Effector CD4-positive, alpha-beta T cell (primary cell): ENCODE measurements at places on chromosomes 13 and 19.
A peak's percentile ranks its signal among the peaks of the same experiment; 100 is the strongest.

DNA sequence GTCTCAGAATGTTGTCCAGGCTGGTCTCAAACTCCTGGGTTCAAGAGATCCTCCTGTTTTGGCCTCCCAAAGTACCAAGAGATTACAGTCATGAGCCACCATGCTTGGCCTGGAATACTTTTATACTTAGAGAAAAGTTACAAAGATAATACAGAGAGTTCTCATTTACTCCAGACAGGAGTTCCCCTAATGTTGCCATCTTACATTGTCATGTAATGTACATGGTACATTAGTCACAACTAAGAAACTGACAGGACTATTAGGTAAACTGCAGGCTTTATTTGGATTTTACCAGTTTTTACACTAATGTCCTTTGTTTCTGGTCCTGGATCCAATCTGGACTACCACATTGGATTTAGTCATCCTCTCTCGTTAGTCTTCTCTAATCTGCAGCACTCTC, 2.3 kb upstream of the C19orf84 start:
- no peak for DNase-seq

DNA sequence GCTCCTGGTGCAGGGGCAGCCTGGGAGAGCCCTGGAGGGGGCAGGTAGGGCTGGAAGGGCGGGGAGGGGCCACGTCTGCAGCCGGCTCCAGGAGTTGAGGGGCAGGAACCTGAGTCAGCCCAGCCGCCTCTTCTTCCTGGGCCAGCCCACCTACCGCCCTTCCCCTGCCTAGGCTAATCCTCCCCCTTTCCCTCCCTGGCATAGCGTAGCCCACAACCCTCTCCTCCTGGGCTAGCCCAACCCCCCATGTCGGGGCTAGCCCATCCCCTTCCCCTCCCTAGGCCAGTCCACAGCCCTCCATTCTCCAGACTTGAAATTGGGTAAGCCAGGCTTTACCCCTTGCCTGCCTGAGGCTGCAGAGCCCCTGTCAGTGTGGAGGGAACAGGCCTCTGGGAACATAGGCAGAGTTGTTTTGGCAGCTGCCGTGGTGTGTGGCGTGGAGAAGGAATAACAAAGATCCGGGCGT, 20.6 kb upstream of the WDR18 start:
- no peak for DNase-seq

DNA sequence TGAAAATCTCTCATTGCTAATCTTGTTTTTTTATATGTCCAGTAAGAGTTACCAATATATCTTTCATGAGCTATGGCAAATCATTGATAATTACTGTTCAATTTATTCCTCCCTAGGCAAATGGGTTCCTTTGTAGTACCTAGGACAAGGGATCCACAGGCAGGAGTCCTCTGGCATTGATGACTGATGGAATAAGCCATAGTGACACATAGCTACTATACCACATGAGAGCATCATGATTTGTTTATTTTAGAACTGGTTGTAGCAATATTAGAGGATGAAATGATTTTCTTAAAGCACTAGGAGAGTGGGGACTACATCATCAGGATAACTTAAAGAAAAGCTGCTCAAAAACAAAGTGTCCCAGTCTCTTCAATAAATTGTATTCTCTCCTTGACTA, 21.7 kb upstream of the MAB21L1 start:
- no peak for DNase-seq

- DNase-seq, result no peak
Observed at GRCh38 chr13:90510319-90510718, 837.2 kb upstream of the MIR17HG start.

DNA sequence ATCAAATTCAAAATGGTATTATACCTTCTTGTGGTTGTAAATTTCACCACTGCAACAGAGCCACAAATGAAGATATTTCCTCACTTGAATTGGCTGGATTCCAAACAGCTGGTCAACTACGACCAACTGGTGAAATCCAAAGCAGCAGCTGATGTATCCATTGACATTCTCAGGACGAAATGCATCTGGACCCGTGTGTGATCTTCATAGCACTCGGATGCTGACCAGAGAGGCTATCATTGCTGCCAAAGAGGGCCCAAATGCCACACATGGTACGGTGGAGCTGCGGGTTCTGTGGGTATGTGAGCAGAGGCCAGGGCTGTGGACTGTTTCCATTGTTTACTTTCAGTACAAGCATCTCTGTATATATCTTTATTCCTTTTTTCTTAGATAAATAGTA, 25.6 kb upstream of the PCCA start:
- DNase-seq, result no peak

DNA sequence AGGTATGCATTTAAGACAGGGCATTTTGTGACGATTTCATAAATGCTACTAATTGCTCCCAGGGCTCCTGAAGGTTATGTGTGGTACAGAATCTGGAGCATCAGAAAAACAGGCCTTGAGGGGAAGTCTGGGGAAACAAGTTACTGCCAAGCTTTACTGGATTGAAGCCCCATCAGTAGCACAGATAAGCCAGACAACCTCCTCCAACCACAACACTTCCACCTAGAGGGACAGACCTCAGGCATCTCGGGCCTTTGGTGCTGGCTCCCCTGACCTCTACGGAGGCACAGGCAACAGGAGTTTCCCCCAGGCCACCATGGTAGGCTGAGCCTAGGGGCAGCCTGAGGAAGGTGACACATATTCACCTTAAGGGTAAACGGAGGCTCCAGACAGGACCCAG, 54.1 kb downstream of the ABCC4 start:
- no peak for DNase-seq

- no peak for DNase-seq
Observed at GRCh38 chr13:57787058-57787791, 155.7 kb downstream of the PCDH17 start.

DNA sequence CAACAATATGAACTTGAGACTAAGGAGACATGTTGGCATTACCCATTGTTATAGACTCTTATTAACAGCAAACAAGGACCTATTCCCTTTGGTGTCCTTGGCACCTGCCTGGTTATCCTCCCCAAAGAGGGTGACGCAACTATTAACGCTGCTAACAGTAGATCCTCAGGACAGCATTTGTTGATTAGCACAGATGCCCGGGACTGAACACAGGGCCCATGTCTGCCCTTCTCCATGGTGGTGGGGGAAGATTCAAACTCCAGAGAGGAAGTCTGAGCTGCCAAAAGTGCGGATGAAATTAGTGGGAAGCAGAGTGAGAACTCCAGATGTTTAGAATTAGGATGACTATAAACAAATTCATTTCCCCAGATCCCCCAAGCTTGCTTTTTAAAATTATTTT, 101.2 kb upstream of the RAP2A start:
- DNase-seq, result no peak

DNA sequence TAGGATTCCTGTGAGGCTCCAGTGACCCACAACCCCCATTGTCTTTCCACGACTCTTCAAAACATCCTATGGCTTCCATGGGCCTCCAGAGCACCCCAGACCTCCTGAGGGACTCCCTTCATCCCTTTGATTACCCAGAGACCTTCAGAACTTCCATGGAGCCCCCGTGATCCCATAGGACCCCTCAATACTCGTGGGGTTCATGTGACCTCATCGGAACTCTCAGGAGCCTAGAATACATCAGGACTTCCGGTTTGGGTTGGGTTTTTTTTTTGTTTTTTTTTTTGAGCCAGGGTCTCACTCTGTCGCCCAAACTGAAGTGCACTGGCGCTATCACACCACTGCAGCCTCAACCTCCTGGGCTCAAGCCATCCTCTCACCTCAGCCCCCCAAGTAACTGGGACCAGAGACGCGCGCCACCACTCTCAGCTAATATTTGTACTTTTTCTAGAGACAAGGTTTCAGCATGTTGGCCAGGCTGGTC, 774 bp downstream of the ALDH16A1 start:
- DNase-seq, result no peak

- DNase-seq, result no peak
Observed at GRCh38 chr13:111278258-111278657, 42.2 kb upstream of the TEX29 start.

DNA sequence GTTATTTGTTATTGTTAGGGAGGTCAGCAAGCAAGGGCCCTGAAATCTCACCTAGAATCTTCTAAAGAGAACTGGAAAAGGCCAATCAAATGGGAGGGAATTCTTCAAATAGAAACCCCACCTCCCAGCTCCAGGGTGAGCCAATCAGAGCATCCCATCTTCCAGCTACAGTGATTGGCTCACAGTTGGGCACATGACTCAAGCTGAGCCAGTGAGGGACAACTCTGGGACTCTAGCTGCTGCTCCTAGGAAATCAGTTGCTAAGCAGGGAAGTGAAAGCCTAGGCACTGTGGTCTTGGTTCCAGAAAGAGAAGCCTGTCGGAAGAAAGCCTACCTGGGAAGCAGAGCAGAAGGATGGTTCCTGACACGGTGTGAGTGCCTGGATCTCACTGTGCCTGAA, 13.4 kb downstream of the TM6SF2 start:
- DNase-seq, result no peak

- no peak for DNase-seq
Observed at GRCh38 chr19:11159598-11160439, 4.2 kb upstream of the SPC24 start.

- DNase-seq, result no peak
Observed at GRCh38 chr13:44934724-44935123, 54.5 kb downstream of the NUFIP1 start.

- DNase-seq, result no peak
Observed at GRCh38 chr13:83819611-83820010, 62.7 kb downstream of the SLITRK1 start.

GRCh38 chr19:5228932-5229777, 111.5 kb downstream of the PTPRS start:
- DNase-seq, result no peak

DNA sequence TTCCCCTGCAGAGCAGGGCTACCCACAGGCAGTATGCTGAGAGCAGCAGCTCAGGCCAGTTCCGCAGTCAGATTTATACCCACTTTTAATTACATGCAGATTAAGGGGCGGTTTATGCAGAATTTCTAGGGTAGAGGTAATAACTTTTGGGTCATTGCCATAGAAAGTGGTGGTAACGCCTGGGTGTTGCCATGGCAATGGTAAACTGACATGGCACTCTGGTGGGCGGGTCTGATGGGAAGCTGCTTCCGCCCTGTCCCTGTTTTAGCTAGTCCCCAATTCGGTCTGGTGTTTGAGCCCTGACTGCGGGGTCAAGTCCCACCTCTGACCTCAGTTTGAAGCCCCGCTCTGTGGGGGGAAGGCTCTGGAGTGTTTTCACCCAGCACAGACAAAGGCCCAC, 141.1 kb upstream of the VSTM2B start:
- no peak for DNase-seq

DNA sequence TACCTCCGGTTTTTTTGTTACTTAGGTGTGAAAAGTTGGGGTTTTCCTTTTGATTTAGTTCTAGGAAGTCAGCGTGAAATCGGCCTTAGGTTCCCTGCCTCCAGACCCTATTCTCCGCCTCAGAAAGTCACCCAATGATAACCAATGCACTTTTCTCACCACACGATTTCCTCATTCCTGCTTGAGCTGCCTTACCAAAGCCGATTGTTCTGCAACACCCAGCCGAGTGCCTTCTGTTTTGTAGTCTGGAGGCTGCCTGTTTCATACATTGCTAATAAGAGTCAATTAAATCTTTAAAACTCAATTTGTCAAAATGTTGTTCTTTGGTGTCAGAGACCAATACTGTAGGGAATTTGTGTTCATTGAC, 39.7 kb downstream of the GJA3 start:
- no peak for DNase-seq

DNA sequence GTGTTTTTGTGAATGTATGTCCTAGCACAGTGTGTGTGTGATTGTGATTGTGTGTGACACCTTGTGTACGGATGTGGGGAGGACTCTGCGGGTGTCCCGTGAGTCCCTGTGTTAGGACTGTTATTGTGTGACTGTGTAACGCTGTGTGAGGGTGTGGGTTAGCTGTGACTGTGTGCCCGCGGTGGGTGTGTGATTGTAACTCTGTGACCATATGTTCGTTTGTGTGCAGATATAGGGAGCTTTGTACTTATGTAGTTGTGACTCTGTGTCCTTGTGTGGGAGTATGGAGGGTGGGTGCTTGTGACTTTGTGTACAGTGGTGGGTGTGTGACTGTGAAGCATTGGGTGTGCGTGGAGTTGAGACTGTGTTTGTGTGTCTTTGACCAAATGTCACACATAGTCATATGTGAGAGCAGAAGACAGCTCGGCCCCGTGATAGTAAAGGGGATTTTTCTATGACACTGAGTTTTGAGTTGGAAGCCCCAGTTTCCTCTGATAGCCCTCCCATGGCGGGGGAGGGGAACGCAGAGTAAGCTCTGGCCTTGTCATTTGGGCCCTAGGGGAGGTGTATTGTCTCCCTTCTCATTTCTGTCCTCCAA, 949 bp upstream of the ZNF260 start:
- DNase-seq, result no peak

- DNase-seq, result no peak
Observed at GRCh38 chr13:34750078-34750931, 191.8 kb upstream of the NBEA start.

- DNase-seq, result no peak
Observed at GRCh38 chr19:18856385-18857126, 24.8 kb downstream of the UPF1 start.

GRCh38 chr13:32314271-32315237, 609 bp downstream of the ZAR1L start:
- peak; percentile 49 for DNase-seq

GRCh38 chr19:12090807-12091206, 26.3 kb downstream of the ZNF844 start:
- peak; percentile 31 for DNase-seq

- no peak for DNase-seq
Observed at GRCh38 chr19:43435775-43436174, 21.1 kb downstream of the TEX101 start.

- no peak for DNase-seq
Observed at GRCh38 chr19:2266183-2266993, 10.2 kb upstream of the JSRP1 start.

DNA sequence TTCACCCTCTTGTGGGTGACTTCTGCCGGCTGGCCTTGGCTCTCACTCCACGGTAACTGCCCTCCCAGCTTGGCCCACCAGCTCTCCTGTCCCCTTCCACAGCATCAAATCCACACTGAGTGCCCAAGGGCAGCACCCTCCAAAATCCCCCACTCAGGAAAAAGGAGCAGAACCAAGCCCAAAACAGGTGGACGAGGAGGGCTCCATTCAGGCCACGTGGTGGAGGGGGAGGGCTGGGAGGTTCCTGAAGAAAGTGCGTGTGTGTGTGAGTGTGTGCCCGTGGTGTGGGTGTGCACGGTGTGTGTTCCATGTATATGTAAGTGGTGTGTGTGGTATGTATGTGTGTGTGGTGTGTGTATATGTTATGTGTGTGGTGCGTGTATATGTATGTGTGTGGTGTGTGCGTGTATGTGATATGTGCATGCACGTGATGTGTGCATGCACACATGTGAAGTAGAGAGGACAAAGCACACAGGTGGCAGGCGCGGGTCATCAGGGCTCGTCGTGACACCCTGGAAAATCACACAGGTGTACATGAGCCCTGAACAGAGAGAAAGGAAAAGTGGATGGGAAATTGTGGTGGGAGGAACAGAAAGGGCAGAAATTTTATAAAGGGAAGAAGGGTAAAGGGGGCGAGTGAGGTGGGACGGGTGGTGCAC, 76.9 kb downstream of the COL4A1 start:
- no peak for DNase-seq

DNA sequence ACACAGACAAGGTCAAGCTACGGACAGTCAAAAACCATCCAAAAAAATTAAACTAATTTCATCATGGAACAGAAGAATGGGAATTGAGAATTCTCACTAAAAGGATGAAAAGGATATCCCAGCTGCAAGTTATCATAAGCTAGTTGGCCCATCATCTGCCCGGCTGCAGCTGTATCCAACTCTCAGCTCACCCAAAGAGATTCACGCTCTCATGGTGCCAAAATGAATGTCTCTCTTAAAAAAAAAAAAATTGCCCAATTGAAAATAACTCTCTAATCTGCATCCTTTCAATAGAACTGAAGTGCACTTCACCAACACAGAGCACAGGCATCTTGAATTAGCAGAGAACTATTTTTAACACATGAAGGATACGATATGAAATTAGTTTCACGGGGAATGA, 20.0 kb downstream of the ENOX1 start:
- no peak for DNase-seq
